ENCODE measurements at places on chromosomes 7 and 10. TPM values are rescaled to one million over a fixed set of nuclear protein-coding genes. Genes with fewer than 3 reads are reported as not detected.

GRCh38 chr7:79529881-79530235, 76.4 kb upstream of the MAGI2 start:
- H3K27me3 ChIP-seq = no peaks in the 10 kb centered on the region
- no peak for DNase-seq
- H3K27ac ChIP-seq = no peak overlapping the region

DNA sequence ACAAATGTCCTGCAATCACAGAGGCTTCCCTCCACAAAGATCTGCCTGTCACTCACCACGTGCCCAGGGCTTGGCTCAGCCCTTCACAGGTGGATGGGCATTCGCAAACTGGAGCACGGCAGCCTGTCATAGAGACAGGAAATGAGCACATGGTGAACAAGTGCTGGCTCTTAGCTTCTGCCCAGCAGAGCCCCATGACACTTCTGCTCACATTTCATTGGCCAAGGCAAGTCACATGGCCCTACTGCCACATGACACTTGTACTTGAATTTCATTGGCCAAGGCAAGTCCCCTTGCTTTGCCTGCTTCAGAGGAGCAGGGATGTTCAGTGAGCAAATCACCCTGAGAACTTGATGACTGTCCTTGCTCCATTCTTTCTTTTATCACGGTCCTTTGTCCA, 110.8 kb upstream of the PPP2R2D start:
- no peak overlapping the region for H3K4me3 ChIP-seq
- peak; percentile 43 for DNase-seq
- H3K4me1 ChIP-seq = no peaks in the 10 kb centered on the region
- no peak overlapping the region for H3K27ac ChIP-seq

DNA sequence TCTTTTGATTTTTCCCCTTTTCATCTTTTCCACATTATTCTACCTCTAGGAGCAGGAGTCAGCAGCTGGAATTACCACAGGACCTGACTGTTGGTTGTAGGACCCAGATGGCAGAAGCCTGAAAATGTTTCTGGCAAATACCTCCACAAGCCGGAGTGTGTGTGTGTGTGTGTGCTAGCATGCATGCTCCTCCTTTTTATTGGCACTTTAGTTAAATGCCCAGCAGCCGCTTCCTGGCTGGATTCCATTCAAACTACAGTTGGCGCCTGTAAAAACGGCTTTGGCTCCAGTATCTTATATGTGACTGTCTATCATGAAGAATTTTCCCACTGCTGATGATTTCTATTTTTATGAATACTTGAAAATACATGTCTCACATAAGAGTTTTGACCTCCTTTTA, 319.7 kb upstream of the SP4 start:
- no peak overlapping the region for H3K27ac ChIP-seq
- H3K36me3 ChIP-seq = no peaks in the 10 kb centered on the region
- no peak for DNase-seq
- no peak overlapping the region for H3K4me3 ChIP-seq
- H3K4me1 ChIP-seq = no peaks in the 10 kb centered on the region

- H3K27ac ChIP-seq = no peak overlapping the region
- H3K4me3 ChIP-seq = no peak overlapping the region
- H3K4me1 ChIP-seq = peaks cover 35% of the 10 kb centered on the region
- H3K27me3 ChIP-seq = no peaks in the 10 kb centered on the region
- no peaks in the 10 kb centered on the region for H3K36me3 ChIP-seq
- DNase-seq = no peak
Measured at GRCh38 chr10:3451516-3452172, 279.1 kb upstream of the PITRM1 start.

- H3K4me3 ChIP-seq = no peak overlapping the region
- peaks cover 49% of the 10 kb centered on the region for H3K4me1 ChIP-seq
Measured at GRCh38 chr10:3766046-3766756, 18.8 kb downstream of the KLF6 start.

DNA sequence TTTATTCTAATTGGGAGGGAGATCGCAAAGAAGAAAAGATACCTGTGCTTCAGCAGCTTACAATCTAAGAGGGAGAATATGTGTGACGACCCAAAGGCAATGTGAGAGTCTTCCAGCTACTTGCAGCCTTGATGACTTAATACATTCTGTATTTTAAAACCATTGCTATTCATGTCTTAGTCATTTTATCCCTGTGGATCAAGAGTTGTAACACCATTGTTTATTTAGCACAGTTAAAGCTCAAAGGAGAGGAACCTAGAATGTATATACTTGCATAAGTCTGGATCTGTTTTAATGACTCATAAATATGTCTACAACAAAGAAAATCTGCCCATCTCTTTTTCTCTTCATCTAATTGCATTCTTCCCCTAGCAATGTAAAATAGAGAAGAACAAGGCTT, 117.9 kb upstream of the DLX6 start:
- H3K4me3 ChIP-seq = no peak overlapping the region
- no peak for DNase-seq
- no peak overlapping the region for H3K27ac ChIP-seq
- H3K27me3 ChIP-seq = no peaks in the 10 kb centered on the region
- no peaks in the 10 kb centered on the region for H3K4me1 ChIP-seq

DNA sequence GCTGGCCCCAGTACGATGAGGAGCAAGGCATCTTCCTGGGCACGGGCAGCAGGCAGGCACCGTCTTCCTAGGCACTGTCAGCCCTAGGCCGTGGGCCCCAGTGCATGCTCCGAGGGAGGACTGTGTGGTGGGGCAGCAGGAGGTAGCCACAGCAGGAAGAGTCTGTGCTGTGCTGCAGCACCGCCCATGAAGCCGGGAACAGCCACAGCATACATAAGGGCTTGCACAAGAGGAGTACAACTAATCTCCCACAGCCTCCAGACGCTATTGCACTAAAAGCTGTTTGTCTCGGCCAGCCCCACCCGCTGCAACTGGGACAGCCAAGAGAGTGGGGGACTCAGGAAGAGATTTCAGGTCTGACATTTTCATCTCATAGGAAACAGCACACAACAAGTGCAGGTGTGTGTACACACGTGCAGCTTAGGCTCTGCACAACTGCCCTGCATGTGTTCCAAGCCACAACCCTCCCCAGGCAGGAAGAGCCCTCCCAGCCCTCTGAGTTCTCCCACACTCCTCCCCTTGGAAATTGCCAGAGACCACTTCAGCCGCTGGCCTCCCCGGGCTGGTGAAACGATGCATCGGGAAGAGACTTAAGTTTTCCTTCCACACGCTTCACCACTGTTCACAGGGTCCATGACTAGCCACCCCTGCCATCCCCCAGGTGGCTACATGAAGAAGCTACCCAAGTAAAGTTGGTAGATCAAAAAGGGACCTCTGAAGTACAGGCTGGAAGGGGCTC, 88.1 kb upstream of the DDC start:
- no peak overlapping the region for H3K4me3 ChIP-seq
- DNase-seq = no peak
- H3K27me3 ChIP-seq = no peaks in the 10 kb centered on the region

DNA sequence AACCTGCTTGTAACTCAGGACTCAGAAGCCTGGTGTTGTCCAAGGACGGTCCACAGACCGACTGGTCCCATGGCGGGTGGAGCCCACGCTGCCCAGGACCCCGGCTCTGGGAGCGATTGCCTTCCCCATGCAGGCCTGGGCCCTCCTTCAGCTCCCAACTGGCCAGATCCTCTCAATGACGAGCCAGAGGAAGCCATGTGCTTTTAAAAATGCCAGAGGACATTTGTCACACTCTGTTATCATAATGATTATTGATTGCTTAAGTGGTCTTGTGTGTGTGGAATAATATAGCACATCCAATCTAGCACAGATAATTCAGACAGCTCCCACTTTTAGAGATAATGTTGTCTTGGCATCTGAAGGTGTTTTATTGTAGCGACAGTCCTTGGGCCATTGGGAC, 22.6 kb upstream of the OGDHL start:
- DNase-seq = no peak
- H3K27me3 ChIP-seq = peaks cover 10% of the 10 kb centered on the region
- no peak overlapping the region for H3K27ac ChIP-seq
- no peaks in the 10 kb centered on the region for H3K4me1 ChIP-seq
- no peak overlapping the region for H3K4me3 ChIP-seq

- no peaks in the 10 kb centered on the region for H3K4me1 ChIP-seq
- H3K4me3 ChIP-seq = no peak overlapping the region
- no peaks in the 10 kb centered on the region for H3K27me3 ChIP-seq
- no peak for DNase-seq
- no peaks in the 10 kb centered on the region for H3K36me3 ChIP-seq
- H3K27ac ChIP-seq = no peak overlapping the region
Measured at GRCh38 chr7:71615017-71615416, 483.1 kb downstream of the GALNT17 start.

- no peak overlapping the region for H3K4me3 ChIP-seq
- DNase-seq = no peak
- H3K4me1 ChIP-seq = no peaks in the 10 kb centered on the region
Measured at GRCh38 chr10:69398466-69398865, 18.3 kb downstream of the TACR2 start.

DNA sequence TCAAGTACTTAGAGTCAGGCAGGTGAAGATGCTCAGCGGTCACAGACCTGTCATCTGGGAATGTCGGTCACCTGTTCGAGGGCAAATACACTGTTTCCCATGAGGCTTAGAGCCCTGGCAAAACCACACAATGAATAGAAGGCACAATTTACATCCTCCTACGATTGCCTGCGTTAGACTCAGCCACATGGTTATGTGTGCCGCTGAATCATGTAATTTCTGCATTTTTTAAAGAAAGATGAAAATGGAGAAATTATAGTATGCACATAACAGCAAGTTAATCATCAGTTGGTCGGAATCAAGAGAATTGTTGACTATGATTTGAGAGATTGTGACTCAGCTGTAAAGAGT, 158.2 kb downstream of the ADARB2 start:
- H3K4me1 ChIP-seq = no peaks in the 10 kb centered on the region
- H3K27ac ChIP-seq = no peak overlapping the region
- H3K36me3 ChIP-seq = no peaks in the 10 kb centered on the region
- DNase-seq = no peak

- no peak for DNase-seq
- no peak overlapping the region for H3K4me3 ChIP-seq
- peaks cover 29% of the 10 kb centered on the region for H3K27me3 ChIP-seq
- no peak overlapping the region for H3K27ac ChIP-seq
- H3K4me1 ChIP-seq = no peaks in the 10 kb centered on the region
- H3K36me3 ChIP-seq = peaks cover 1% of the 10 kb centered on the region
Measured at GRCh38 chr7:112881-113280, 79.5 kb upstream of the FAM20C start.

- H3K4me1 ChIP-seq = no peaks in the 10 kb centered on the region
- H3K27ac ChIP-seq = no peak overlapping the region
- no peaks in the 10 kb centered on the region for H3K27me3 ChIP-seq
- no peak for DNase-seq
Measured at GRCh38 chr10:86658261-86658741, 4.0 kb downstream of the OPN4 start.

DNA sequence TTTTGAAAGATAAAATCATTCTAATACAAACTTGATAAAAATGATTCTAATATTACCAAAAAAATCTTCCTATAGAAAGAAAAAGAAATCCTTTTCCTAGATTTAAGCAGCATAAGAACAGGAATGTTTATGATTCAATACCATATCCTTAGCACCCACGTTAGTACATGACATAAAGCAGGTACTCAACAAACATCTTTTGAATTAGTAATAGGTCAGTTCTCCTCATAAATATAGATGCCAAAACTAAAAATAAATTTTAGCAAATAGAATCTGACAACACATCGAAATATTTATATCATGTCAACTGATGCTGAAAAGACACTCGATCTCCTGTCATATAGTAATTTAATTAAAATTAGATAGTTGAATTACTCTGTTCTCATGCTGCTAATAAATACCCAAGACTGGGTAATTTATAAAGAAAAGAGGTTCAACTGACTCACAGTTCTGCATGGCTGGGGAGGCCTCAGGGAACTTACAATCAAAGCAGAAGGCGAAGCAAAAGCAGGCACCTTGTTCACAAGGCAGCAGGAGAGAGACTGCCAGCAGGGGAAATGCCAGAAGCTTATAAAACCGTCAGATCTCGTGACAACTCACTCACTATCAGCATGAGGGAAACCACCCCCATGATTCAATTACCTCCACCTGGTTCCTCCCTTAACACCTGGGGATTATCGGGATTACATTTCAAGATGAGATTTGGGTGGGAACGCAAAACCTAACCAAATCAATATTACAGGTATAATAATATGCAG, 191.8 kb downstream of the HTR7 start:
- no peak for DNase-seq
- H3K27ac ChIP-seq = no peak overlapping the region
- H3K27me3 ChIP-seq = peaks cover 4% of the 10 kb centered on the region
- no peaks in the 10 kb centered on the region for H3K36me3 ChIP-seq

GRCh38 chr10:31188792-31189406, 130.1 kb upstream of the ZEB1 start:
- no peaks in the 10 kb centered on the region for H3K36me3 ChIP-seq
- no peaks in the 10 kb centered on the region for H3K27me3 ChIP-seq
- no peak for DNase-seq
- H3K27ac ChIP-seq = no peak overlapping the region
- H3K4me1 ChIP-seq = no peaks in the 10 kb centered on the region
- no peak overlapping the region for H3K4me3 ChIP-seq

- no peaks in the 10 kb centered on the region for H3K27me3 ChIP-seq
- H3K27ac ChIP-seq = no peak overlapping the region
- H3K4me3 ChIP-seq = no peak overlapping the region
- peaks cover 2% of the 10 kb centered on the region for H3K36me3 ChIP-seq
- H3K4me1 ChIP-seq = no peaks in the 10 kb centered on the region
Measured at GRCh38 chr7:72286519-72286918, 125.6 kb downstream of the CALN1 start.

GRCh38 chr10:102420181-102420713, 389 bp upstream of the FBXL15 start:
- H3K27ac ChIP-seq = peak overlapping the region; percentile 91
- H3K36me3 ChIP-seq = peaks cover 1% of the 10 kb centered on the region
- peak overlapping the region; percentile 95 for H3K4me3 ChIP-seq
- H3K4me1 ChIP-seq = peaks cover 30% of the 10 kb centered on the region
- no peak for DNase-seq

DNA sequence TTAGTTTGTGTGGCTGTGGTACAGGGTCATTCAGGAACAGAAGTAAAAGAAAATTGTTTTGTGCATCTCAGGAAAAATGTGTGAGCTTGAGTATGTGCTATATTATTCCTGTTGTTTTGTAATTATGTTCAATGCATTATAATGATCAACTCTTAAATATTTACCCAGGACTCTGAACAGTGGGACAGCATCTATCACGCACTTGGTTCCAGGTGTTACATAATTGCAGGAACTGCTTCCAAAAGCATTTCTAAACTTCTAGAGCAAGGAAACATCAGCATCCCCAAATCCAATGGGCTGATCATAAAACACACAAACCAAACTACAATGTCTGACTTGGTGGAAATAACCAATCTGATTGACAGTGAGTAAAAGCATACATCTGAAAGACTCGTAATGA, 26.6 kb downstream of the ENO4 start:
- H3K36me3 ChIP-seq = no peaks in the 10 kb centered on the region
- H3K27me3 ChIP-seq = peaks cover 6% of the 10 kb centered on the region
- no peaks in the 10 kb centered on the region for H3K4me1 ChIP-seq
- DNase-seq = no peak

- no peak overlapping the region for H3K27ac ChIP-seq
- H3K27me3 ChIP-seq = no peaks in the 10 kb centered on the region
- H3K4me3 ChIP-seq = no peak overlapping the region
- peak; percentile 39 for DNase-seq
- no peaks in the 10 kb centered on the region for H3K4me1 ChIP-seq
Measured at GRCh38 chr7:34133983-34134782, 228.8 kb downstream of the BMPER start.

Gene PDE6C
- total RNA-seq = not detected

Gene NUTM2A
- total RNA-seq = not detected

Gene SFTPA1
- total RNA-seq = not detected

Gene ZP3
- total RNA-seq = 26.6 TPM

Gene PKD2L1
- not detected for total RNA-seq

Gene RAB19
- 4.6 TPM for total RNA-seq

Gene SSMEM1
- not detected for total RNA-seq

Gene TMEM213
- total RNA-seq = not detected

Gene TAX1BP1
- 87.9 TPM for total RNA-seq
